Psoas muscle (tissue), 8 donors: ENCODE measurements at places on chromosomes 5 and 9. TPM values are rescaled to one million over a fixed set of nuclear protein-coding genes. Genes with fewer than 3 reads are reported as not detected.

GRCh38 chr9:134377143-134377484 lies 50.9 kb downstream of the RXRA start:
- DNase-seq, result no peak

DNA sequence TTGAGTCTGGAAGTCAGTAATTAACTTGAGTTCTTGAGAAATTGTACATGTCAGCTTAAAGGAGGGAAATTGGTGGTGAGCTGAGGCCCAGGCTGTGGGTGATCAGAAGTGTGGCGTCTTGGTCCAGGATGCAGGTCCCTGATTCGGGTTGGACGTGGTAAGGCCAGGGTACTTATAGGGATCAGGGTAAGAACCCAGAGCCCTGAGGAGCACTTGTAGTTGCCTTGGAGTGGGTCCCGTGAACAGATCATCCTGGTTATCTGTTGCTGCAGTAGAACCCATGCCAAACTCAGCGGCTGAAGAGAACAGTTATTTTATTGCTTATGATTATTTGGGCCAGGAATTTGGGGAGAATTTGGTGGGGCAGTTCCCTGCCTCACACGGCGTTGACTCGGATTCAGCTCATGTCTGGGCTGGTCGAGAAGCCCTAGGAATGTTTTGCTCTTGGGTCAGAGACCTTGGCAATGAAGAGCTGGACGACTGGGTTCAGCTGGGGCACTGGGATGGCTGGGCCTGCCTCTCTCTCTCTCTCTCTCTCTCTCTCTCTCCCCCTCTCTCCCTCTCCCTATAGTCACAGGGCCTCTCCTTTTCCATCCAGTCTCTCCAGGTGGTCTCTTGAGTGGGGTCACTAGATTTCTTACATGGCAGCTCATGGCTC lies 73.1 kb downstream of the PDZD2 start:
- no peak for DNase-seq

- no peak for DNase-seq
Observed at GRCh38 chr5:36683821-36684434, 77.5 kb downstream of the SLC1A3 start.

DNA sequence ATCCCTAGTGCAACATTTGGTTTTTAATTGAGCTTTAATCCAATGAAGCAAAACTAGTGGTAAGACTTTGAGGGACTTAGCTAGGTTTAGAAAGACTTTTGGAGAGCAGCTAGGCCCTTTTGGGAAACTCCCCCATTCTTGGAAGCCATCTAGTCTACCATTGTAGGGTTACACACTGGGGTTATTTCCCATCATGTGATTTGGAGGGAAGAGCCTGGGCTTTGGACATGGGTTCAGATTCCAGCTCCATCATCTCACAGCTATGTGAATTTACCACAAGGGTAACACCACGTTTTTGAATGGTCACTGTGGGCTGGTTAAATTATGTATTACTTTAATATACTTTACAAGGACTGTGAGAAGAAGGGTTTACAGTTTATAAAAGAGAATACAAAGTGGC lies 18.3 kb upstream of the TNFSF15 start:
- DNase-seq, result no peak

- no peak for DNase-seq
Observed at GRCh38 chr5:59588922-59589321, 304.6 kb downstream of the PDE4D start.

SEMA4D gene
- 26.8 TPM for polyA plus RNA-seq

- no peak for DNase-seq
Observed at GRCh38 chr5:116145416-116145815, 60.6 kb downstream of the COMMD10 start.
